ENCODE measurements at places on chromosomes 12 and 14.

GRCh38 chr14:102645746-102646440 lies 53.4 kb downstream of the RCOR1 start:
- no peak for DNase-seq

DNA sequence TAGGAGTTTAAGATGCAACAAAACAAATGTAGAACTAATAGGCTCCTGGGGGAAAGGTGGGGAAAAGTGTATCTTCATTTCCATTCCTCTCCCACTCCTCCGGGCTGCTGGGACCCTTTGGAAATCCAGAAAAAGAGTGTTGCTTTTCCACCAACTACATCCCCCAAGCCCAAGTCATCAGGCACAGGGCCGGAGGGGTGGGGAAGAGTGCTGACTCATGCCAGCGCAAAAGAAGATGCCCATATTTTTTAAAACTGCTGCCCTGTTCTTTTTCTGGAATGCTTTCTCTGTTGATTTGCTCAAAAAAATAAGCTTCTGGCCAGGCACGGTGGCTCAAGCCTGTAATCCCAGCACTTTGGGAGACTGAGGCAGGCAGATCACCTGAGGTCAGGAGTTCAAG lies 70.9 kb downstream of the TBK1 start:
- DNase-seq, result no peak

GRCh38 chr14:50501642-50502041 lies 30.7 kb downstream of the MAP4K5 start:
- no peak for DNase-seq

DNA sequence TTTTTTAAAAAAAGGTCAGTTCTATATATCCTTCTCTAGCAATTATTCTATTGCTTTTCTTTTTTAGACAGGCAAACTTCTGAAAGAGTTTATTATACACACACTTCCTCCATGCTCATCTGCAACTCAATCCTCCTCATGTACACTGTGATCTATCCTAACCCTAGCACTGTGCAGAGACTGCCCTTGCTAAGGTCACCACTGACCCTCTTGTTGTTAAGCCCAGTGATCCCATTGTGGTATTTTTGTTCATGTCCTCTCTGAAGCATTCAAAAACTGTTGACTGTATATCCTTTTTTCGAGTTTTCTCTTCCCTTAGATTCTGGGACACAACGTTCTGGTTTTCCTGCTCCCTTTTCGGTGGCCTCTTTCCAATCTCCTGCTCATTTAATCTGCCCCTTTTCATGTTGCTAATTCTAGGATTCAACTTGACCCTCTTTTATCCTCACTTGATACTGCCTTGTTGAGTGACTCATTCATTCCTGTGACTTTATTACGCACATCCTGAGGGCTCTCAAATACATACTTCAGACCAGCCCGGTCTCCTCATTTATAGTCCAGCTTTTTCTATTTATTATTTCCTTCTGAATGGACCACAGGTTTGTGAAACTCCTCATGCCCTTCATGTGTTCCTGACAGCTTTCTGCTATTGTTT lies 53.9 kb upstream of the PTPRB start:
- DNase-seq, result no peak

DNA sequence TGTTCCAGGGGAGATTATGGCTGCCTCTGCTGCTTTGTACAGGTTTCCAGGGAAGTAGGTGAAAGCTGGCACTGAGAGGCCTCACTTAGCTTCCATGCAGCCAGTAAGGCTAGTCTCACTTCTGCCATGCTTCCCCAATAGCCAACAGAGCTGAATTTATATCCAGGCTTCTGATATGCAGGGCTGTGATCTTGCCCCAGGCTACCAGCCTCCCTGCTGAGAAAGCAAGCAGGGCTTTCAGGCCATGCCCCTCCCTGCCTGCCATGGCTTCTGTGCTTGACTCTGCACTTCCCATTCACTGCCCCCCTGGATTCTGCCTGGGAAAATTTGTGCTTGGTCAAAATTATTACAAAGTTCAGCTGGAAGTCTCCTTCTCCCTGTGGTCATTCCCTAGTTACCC lies 302.1 kb upstream of the FBXO33 start:
- DNase-seq, result no peak

DNA sequence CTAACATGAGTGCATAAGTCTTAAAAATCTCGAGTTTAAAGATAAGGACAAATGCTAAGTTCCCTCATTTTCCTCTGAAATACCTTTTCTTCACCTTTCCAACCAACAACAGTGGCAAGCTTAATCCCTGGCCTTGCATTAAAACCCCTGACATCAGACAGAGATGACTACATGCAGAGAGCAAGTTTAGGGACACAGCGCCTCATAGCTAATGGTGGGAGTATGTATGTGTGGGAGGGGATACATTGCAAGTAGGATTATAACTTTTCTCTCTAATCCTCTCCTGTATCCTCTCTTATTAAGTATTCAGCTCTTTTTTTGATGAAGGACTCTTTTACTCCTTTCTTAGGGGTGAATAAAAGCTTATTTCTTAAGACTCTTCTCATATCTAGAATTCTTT lies 547.1 kb downstream of the CCER1 start:
- DNase-seq, result no peak

DNA sequence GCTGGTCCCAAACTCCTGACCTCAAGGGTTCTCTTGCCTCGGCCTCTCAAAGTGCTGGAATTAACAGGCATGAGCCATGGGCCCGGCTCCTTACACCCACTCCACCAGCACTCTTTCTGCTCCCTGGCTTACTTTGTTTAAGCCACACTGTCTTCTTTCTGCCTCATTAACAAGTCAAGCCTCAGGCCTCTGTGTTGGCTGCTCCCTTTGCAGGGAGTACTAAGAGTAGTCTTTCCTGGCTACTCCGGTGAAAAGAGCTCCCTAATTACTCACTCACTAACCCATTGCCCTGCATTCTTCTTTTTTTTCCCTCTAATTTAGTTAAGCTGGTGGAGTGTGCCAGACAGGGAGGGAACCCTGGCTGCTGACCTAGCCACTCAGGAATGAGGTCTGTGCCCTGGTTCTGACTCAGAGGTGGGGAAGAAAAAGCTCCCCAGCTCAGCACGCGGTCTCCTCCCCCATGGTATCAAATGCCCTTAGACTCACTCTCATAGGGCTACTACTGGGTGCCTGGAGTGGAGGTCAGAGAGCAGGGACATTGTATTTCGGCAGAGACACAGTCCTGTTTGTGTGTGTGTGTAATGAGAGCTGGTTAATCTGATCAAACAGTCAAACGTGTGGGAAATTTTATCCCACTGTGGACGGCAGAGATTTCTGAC lies 19.8 kb downstream of the GALNT6 start:
- DNase-seq, result no peak

DNA sequence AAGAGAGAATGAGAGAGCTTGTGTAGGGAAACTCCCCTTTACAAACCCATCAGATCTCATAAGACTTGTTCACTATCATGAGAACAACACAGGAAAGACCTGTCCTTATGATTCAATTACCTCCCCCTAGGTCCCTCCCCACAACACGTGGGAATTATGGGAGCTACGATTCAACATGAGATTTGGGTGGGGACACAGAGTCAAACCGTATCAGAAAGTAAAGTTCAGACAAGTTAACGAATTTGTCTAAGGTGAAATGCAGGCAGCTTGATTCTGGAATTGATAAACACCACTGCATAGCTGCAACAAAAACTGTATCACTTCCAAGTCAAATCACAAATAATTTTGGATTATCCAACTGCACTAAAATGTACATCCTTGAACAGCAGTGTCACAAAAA lies 47.4 kb downstream of the FOXN3 start:
- no peak for DNase-seq

DNA sequence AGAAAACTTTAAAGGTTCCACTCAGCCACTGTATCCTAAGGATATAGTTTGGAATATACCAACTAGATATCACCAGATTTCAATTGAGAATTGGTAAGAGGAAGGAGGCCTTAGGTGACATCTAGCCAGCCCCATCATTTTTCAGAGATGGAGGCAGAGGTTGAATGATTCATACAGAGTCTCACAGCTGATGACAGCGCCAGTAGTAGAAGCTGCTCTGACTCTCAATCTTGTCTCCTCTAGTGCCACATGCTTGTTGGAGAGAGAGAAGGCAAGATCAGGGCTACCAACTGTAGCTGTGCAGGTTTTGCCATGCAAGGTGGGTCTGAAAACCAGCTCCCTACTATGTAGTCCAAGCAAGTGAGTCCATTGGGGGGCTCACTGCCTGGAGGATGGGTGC lies 6.1 kb downstream of the FRMD6 start:
- DNase-seq, result no peak

- DNase-seq, result peak; percentile 86
Observed at GRCh38 chr12:52010152-52010622, 3.4 kb downstream of the TAMALIN start.

DNA sequence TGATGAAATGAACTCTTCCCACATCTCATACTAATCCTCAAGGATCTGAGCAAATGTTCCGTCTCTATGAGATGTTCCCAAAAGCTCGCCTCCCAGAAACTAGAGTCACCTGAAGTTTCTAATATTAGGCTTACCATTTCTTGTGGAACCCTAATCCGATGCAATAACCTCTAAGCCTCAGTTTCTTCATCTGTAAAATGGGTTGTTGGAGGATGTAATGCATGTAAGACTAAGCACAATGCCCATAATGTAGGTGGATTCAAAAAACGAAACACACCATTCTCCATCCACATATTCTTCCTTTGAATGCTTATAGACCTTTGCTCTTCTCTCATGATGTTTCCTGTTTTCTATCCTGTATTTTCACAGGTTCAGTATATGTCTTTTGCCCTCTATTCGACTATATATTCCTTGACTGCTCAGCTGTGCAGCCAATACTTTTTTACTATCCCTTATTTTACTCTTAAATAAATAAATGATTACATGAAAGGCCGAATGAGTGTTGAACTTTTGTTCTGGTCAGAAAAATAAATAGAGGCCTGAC lies 307.3 kb upstream of the G2E3 start:
- no peak for DNase-seq

GRCh38 chr12:6863586-6864321 lies 3.6 kb upstream of the TPI1 start:
- DNase-seq, result no peak

- peak; percentile 80 for DNase-seq
Observed at GRCh38 chr12:57243521-57244311, 7.3 kb downstream of the STAC3 start.

GRCh38 chr14:99883866-99884650 lies 90.8 kb downstream of the EML1 start:
- DNase-seq, result no peak

DNA sequence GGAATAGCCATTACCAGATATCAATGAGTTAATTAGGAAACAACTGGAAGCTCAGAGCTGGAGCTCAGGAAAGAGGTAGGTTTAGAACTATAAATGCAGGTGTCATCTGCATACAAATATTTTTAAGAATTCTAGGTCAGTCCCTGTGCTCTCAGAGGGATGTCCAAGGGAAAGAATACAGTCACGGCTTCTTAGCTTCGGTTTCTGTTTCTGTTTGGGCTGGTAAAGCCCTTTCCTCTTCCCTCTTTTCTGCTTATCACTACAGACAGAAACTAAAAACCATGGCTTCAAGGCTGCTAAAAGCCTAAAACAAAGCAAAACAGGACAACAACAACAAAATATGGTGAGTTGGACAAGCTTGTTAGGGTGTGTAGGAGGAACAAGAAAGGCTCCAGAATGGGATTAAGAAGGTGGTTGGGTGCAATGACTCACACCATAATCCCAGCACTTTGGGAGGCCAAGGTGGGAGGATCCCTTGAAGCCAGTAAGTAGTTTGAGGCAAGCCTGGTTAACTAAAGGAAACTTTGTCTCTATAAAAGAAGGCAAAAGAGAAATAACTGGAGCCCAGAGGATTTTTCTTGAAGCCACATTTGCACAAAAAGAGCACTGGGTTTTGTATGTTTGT lies 113.0 kb downstream of the SEC23A start:
- DNase-seq, result no peak

DNA sequence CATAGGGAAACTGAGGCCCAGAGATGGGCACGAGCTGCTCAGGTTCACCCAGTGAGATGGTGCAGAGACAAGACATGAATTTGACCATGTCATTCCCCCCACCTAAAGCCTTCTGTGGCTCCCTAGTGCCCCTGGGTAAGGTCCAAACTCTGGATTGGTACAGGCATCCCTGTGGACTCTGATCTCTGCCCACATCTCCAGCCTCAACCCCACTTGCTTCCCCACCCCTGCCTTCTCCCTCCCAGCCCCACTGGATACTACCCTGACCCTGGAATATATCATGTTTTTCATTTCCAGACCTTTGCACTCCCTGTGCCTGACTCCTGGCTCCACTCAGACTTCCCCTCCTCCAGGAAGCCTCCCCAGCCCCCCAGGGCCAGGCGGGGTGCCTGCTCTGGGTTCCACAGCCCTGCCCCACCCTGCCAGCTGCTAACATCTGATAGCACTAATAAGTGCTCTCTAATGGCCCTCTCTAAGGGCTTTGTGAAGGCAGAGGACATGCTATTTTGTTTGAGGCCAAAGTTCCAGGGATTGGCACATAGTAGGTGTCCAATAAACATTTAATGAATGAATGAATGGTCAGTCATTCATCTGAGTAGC lies 1.1 kb upstream of the SDSL start:
- DNase-seq, result no peak

- DNase-seq, result no peak
Observed at GRCh38 chr12:90631591-90632212, 323.3 kb downstream of the CCER1 start.

- no peak for DNase-seq
Observed at GRCh38 chr12:11576104-11576503, 73.4 kb upstream of the ETV6 start.

GRCh38 chr12:115683240-115683780 lies 594.2 kb downstream of the MED13L start:
- no peak for DNase-seq

All from endothelial cell (in vitro differentiated cells).